ENCODE measurements at places on chromosomes 7 and 10.

GRCh38 chr10:57624066-57624465 lies 643.6 kb downstream of the IPMK start:
- no peak for DNase-seq

DNA sequence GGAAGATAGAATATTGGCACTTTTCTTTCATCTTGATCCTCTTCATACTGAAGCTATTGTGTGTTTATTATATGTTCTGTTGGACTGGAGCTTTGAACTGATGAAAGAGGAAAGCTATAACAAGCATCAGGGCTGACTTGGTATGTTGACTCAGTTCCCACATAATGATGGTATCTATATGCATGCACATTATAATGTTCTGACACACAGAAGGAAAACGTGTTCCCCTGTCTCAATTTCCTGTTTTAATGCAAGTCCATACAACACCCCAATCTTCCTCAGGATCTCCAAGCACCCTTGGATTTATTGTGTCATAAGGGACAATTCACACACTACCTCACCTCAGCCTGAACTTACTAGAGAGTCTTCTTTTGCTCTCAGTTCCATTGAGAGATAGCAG lies 8.3 kb upstream of the WASL start:
- no peak for DNase-seq

DNA sequence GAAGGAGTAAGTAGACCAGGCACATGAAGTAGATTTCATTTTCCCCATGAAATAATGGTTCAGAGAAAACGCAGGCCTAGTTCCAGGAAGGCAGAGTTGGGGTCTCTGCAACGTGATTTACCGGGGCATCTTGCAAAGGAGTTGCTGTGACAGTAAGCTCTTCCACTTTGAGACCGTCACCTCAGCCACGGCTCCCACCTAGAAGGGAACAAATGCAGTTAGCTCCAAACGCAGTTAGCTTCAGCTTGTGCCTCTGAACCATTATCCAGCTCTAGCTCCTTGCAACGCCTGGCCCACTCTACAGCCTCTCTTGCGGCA lies 7.0 kb upstream of the MYO1G start:
- DNase-seq = no peak

- no peak for DNase-seq
These were observed 12.5 kb downstream of the ITPRIP start for GRCh38 chr10:104325436-104326435.

DNA sequence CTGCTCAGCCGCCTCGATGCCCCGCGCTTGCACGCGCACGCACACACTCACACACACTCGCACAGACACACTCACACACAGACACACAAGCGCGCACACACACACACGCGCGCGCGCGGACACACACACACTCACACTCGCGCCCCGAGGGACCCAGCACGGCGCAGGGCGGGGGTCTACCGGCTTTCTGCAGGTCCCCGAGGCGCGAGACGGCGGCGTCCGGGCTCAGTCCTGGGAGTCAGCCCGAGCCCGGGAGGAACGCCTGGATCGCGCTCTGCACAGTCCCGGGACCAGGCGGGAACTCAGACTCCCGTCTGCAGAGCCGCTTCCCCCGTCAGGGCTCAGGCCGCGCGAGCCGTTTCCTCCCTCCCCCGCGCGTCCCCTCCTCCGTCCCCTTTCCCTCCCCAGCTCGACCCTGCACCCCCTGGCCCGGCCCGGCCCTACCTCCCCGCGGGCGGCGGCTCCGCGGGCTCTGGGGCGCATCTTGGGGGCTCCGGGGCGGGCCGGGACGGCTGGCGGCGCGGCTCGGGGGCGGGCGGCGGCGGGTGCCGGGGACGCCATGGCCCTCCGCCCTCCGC lies 464 bp downstream of the DENND2A start:
- no peak for DNase-seq

- no peak for DNase-seq
These were observed at the start of gene ZNF804B for GRCh38 chr7:88759230-88760135. Gene ZNF804B (plus strand): TSS chr7:88759700. CDS start chr7:88759977, 277 bp downstream.

GRCh38 chr10:16545116-16545736 lies 23.5 kb upstream of the C1QL3 start:
- DNase-seq = no peak

DNA sequence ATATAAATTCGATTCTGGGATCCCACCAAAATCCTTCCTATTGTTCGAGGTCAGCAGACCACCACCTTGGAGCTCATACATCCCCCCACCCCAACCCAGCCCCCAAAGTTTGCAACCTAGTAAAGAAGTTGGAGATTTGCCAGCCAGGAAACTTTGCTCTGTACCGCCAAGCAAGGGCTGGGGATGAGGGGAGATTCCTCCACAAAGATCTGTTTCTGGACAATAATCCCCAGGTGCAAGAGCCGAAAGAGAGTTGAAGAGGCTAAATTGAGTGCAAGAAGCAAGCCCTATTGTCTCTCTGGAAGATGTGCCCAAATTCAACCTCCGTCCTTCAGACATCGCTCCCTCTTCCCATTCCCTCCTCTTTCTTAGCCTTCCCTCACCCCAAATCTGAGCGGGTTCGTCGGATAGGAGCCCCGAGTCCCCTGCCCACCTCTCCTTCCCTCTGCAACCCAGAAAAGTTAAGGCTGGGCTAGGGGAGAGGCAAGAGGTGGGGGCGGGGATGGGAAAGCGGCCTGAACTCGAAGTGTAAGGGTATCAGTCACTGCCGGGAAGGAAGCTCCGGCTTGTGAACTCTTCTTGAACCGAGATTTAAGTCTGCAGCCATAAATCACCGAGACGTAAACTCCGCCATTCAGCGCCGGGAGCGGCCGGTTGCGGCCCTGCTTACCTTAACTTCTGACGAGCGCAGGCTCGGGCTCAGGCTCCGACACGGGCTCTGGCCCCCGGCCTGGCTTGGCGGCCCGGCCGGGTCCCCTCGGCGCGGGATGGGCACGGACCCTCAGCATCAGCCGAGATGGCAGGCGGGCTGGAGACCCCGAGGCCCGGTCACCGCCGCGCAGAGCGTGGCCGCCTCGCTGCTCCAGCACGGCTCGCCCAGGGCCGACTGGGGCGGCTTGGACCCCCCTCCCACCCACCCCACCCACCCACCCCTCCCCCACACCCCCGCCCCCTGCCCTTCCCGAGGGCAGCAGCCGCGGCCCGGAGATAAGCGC lies 10.8 kb upstream of the HOXA2 start:
- no peak for DNase-seq

GRCh38 chr10:104327745-104328645 lies 10.3 kb downstream of the ITPRIP start:
- no peak for DNase-seq

DNA sequence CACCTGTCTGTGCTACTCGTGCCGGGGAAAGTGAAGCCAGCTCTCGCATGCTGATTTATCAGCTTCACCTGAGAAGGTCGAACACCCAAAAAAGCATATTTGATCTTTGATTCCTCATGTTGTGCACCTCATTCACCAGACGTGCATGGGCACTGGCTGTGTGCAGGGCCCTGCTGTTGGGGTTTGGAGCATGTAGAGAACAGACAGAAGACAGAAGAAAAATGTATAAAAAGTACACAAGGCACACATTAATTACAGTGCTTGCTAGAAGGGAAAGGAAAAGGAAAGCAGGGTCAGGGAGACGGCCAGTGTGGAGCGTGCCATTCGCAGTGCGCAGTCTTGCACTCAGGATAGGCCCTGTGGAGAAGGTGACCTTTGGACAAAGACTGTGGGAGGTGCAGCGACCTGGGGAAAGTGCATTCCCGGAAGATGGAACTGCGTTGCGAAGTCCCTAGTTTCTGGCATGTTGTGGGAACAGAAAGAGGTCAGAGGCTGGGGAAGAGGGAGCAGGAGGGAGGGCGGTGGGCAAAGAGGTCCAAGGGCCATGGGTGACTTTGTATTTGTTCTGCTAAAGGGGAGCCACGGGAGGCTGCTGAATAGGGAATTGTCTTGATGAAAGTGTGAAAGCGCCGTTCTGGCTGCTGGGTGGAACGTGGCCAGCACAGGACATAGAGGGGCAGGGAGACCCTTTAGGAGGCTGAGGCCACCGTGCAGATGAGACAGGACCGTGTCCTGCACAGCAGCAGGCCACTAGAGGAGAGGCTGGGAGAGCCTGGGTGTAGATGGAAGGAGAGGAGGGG lies 232.8 kb downstream of the GLRX3 start:
- DNase-seq = no peak

DNA sequence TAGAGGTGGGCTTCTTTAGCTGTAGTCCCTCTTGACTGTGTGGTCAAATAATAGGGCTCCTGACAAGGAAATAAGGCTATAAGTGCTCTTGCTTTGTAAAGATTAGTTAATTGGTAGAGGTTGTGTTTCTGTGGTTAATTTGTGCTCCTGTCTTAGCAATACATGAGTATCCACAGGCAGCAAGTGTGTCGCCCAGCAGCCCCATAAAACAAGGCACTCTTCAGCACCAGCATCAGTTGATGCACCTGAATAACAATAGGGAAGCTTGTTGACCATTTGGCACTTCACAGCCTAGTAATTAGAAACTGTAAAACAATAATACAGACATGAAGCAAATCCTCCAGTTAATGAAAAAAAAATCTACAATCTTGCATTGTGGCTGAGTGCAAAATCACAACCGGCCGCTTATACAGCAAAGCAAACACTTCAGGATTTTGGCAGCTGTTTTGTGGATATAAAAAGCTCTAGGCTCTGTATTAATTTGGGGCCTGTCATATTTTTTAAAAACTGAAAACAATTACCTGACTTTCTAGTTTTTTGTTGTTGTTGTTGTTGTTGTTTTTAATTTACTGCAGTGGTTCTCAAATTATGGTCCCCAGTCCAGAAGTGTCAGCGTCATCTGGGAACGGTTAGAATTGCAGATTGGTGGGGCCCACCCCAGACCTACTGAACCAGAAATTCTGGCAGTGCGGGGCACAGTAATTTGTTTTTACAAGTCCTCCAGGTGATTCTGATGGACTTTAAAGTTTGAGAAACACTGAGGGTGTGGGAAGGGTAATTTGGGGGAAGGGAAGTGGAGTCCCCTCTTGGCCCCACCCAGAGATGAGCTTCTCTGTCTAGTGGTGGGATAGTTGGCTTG lies 56.8 kb downstream of the AUTS2 start:
- DNase-seq = no peak

- DNase-seq = no peak
These were observed 794.6 kb upstream of the LRRN3 start for GRCh38 chr7:110296321-110296720.

GRCh38 chr7:45921381-45921698 lies 268 bp upstream of the IGFBP3 start:
- no peak for DNase-seq

DNA sequence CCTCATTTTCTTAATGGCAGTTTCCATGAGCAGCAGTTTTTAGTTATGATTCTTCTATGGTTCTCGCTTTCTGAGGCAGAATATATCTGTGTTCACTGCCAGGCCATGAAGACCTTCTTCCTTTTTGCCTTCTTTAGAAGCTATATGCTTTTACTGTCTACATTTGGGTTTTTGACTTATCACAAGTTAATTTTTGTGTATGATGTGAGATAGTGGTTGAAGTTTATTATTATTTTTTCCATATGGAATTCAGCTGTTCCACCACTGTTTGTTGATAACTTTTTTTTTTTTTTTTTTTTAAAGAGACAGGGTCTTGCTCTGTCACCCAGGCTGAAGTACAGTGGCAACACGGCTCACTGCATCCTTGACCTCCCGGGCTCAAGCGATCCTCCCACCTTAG lies 44.5 kb downstream of the INPP5A start:
- no peak for DNase-seq

DNA sequence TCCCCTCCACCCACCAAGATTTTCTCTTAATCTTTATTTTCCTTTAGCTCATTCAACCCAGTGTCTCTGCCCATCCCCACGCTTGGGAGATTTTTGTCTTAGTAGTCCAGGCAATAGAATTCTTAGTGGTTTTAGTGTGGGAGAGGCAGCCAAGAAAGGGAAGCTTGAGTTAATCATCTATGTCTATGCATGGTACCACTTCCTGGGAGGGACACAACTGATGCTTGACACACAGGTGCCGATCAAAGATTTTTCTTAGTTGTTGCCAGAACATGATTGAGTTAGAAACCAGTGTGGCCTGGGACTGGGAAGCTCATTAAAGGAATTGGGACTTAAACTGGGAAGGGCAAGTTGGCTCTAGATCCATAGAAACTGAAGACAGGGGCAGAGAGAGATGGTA lies 3.1 kb downstream of the STRA8 start:
- DNase-seq = no peak

DNA sequence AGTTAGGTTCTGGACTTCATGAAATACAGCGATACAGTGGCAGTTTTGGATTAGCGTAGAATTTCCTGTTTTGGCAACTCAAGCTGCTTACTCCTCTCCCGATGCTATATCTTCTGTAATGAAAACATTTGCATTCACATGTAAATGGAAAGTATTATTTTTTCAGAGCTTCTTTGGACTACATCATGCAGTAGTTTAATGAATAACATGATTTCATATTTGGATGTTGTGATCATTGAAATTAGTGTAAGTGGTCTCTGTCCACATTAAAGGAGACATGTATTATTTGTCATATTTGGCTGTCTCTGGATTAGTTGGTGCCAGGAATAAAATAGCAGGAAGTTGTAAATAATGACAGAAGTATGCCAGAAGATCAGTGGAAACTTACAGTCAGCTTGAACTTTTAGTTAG lies 331.6 kb downstream of the GFRA1 start:
- no peak for DNase-seq

- no peak for DNase-seq
These were observed 108.1 kb downstream of the ADAM22 start for GRCh38 chr7:88042157-88042556.

DNA sequence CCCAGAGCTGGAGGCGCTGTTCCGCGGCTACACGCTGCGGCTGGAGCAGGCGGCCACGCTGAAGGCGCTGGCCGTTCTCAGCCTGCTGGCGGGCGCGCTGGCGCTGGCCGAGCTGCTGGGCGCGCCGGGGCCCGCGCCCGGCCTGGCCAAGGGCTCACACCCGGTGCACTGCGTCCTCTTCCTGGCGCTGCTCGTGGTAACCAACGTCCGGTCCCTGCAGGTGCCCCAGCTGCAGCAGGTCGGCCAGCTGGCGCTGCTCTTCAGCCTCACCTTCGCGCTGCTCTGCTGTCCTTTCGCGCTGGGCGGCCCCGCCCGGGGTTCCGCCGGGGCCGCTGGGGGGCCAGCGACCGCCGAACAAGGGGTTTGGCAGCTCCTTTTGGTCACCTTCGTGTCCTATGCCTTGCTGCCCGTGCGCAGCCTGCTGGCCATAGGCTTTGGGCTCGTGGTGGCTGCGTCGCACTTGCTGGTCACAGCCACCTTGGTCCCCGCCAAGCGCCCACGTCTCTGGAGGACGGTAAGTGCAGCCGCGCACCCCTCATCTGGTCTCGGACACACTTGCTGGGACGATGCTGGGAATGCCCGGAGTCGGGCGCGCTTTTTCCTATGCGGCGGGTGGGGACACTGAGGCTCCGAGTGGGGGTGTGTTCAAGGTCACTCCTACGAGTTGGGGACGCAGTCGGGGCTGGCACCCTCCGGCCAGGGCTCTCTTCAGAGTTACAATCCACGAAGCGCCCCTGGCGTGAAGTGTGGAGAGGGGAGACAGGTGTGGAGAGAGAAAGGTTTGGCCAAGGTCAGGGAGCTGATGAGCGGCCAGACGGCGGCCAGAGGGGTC lies 717 bp downstream of the ADCY1 start:
- no peak for DNase-seq

DNA sequence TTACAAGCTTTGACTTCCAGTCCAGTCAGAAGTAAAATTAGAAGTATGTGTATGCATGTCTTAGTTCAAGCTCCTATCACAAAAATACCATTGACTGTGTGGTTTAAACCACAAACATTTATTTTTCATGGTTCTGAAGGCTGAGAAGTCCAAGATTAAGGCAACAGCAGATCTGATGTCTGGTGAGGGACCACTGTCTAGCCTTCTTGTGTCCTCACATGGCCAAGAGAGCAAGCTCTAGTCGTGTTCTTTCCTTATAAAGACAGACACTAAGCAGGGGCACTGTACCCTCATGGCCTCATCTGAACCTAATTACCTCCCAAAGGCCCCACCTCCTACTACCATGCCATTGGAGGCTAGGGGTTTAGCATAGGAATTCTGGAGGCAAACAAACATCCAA lies 41.3 kb upstream of the ARL4A start:
- no peak for DNase-seq

Data from putamen (tissue), 1 donor.